IPS-NIHi11 (cell line): ENCODE measurements at places on chromosomes 11 and 22.

DNA sequence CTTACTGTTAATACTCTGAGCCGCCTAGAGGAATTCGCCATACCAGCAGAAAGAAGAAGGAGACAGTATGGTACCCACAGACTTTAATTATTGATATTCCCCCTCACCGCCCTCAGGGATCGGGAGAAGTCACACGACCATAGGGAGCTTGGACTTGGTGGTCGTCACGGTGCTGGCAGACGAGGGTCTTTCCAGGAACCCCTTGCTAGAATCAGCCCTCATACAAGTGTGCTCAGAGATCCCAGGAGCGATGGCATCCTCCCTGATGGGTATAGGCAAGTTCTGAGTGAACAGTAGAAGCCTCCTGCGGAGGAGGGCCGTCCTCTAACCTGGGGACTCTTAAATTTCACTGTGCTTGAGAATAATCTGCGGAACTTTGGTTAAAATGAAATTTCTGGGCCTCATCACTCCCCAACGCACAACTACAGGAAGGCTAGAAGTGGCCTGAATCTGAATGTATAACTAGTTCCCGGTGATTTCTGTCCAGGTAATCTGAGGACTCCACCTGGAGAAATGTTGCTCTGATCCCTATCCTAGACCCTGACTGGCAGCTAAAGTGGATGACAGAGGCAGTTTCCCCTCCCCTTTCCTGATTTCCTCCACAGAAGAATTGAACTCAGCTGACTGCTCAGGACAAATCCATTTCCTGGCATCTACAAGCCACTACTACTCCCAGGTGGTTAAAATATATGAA lies 4.5 kb downstream of the VSIG2 start:
- DNase-seq, result no peak

DNA sequence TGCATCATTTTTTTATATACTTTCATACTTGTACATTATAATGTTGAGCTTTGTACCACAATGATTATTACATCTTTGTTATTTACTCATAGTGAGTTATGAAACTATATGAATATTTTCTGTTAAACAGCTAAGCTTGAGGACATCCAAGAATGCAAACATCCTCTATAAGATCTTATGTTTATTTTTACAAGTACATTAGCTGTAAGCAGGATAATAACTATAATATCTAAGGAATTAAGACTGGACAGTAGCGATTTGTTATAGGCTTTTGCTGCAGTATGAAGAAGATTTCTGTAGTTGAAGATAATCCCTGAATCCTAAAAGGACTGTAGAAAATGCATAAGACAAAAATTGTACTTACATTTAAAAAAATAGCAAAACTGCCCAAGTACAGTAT lies 176.0 kb downstream of the METTL15 start:
- DNase-seq, result no peak

GRCh38 chr11:91966368-91966767 lies 258.2 kb upstream of the FAT3 start:
- DNase-seq, result no peak

GRCh38 chr11:37506531-37506930 lies 908.5 kb upstream of the RAG2 start:
- DNase-seq, result no peak

GRCh38 chr11:121414141-121414913 lies 37.8 kb upstream of the SORL1 start:
- no peak for DNase-seq

DNA sequence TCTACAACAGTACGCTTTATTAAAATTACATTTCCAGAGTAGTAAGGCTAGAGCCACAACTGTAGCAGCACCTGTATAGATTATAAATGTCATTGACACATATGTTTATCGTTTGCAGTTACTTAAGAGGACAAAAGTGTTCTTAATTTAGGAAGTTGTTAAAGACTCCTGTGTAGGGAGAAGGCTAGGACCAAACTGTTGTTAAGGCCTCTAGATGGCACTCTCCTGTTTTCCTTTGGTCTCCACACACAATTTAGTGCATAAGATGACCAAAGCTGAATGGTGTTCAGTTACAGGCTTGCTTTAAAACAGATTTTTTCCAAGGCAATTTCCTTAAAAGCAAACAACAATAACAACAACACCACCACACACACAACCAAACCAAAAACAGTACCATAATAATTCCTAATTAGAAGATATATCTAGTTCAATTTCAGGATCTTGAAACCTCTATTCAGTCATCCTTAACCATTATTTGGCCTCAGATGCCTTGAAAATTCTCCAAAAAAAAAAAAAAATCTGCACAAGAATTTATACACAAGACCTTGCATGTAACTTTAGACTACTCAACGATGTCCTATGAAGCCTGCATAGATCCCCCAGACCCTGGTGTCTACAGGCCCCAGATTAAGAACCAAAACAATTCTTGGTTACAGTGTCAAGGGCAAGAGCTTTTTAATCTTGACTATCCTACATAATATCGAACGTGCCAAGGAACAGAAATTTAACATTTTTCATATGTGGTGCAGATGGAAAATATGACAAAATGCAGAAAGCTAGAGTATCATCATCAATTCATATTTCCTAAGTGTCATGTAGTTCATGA lies 42.6 kb upstream of the APOA1 start:
- DNase-seq, result peak; percentile 65

- no peak for DNase-seq
These were observed 9.3 kb downstream of the CD82 start for GRCh38 chr11:44574610-44575287.

DNA sequence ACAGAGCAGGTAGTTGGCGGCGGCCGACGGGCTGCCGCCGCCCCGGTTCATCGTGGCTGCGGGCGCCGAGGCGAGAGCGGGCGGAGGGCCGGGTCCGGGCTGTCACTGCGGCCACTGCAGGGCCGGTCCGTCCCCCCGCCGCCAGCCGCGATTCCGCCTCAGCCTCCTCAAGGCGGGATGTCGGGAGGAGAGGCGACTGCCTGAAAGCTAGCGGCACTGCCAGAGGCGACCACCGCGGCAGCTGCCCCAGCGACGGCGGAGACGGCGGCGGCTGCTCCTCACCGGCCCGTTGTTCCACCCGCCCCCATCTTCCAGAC lies 234 bp downstream of the SESN3 start:
- DNase-seq, result no peak

GRCh38 chr11:117820071-117820470 lies 4.5 kb downstream of the FXYD2 start:
- DNase-seq, result no peak

DNA sequence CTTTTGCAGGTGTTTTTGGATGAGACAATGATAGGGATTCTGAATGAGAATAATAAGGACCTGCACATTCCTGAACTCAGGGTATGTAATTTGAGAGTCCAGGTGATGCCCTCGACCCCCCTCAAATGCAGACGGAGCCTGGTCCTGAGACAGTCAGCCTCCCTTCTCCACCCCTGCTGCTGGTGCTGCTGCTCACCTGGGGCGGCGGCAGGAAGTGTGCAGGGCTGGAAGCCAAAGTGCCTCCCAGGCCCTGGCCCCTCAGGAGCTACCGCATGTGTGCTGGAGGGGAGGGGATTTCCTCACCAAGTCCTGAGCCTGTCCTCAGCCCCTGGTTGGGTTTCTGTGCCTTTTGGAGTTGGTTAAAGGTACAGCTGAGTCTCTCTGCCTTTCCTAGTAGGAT lies 19.0 kb upstream of the GLB1L2 start:
- DNase-seq, result no peak

DNA sequence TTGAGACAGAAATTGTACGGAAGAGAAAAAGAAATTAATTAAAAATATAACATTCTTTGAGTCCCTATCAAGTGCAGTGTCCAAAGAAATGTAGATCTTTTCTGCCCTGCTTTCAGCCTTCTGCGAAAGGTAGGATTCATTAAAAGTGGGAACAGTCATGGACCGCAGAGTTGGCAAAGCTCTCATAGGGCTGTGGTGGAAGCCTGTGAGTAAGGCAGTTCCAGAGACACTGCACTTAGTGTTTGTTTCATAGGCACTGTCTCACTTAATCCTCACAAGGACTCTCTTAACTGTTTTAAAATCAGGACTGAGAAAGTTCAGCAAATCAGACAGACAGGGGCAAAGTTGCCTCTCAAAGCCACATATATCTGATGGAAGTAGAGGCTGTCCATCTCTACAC lies 5.5 kb downstream of the MRGPRX2 start:
- no peak for DNase-seq

DNA sequence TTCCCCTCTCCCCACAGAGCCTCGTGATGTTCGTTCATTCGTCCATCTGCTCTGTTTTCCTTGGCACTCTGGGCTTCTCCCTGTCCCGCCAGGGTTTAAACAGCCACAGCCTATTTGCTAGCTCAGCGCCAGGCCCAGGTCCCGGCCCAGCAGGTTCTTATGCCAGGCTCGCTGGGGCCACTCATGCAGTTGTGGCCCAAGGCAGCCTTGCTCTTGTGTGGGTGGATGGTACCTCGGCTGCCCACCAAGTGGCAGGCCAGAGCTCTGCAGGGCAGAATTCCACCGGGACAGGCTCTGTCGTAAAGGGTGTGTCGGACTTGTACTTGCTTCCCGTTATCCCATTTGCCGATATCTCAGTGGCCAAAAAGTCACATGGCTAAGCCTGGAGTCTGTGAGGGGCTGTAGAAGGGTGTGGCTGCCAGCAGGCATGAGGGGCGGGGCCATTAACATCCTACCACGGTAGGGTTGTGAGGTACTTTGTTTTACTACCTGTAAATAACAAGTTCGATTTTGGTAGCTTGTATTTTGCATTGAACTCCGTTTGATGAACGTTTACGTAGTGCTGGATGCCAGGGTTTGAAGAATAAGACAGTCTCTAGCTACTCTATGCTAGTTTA lies 7.9 kb downstream of the FAM118A start:
- DNase-seq, result peak; percentile 52

- no peak for DNase-seq
These were observed 16.8 kb upstream of the MSANTD2 start for GRCh38 chr11:124817036-124817435.

- no peak for DNase-seq
These were observed 54.2 kb upstream of the CYP2D6 start for GRCh38 chr22:42184852-42185251.

GRCh38 chr11:46102843-46103242 lies 18.4 kb downstream of the PHF21A start:
- no peak for DNase-seq

GRCh38 chr22:39315389-39315788 lies 4.0 kb downstream of the RPL3 start:
- DNase-seq, result no peak

GRCh38 chr11:70159627-70160570 lies 43.2 kb upstream of the FADD start:
- no peak for DNase-seq

DNA sequence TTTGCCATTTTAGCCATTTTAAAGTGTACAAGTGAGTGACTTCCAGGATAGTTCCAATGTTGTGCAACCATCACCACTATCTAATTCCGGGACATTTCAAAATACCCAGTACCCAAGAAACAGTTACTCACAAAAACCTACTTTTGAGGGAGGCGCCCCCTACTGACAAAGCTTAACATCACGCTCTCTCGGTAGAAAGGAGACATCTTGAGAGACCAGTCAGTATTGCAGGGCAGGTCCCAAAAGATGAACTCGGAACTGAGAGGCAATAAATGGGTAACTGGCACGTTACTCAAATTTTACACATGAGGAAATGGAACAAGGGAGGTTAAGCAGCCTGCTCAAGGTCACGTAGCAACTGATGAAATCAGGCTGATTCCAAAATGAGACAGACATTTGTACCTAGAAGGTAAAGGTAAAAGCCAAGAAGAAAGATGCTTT lies 50.0 kb upstream of the POU2AF1 start:
- DNase-seq, result peak; percentile 43

GRCh38 chr11:126927623-126928022 lies 72.9 kb downstream of the KIRREL3 start:
- DNase-seq, result no peak

DNA sequence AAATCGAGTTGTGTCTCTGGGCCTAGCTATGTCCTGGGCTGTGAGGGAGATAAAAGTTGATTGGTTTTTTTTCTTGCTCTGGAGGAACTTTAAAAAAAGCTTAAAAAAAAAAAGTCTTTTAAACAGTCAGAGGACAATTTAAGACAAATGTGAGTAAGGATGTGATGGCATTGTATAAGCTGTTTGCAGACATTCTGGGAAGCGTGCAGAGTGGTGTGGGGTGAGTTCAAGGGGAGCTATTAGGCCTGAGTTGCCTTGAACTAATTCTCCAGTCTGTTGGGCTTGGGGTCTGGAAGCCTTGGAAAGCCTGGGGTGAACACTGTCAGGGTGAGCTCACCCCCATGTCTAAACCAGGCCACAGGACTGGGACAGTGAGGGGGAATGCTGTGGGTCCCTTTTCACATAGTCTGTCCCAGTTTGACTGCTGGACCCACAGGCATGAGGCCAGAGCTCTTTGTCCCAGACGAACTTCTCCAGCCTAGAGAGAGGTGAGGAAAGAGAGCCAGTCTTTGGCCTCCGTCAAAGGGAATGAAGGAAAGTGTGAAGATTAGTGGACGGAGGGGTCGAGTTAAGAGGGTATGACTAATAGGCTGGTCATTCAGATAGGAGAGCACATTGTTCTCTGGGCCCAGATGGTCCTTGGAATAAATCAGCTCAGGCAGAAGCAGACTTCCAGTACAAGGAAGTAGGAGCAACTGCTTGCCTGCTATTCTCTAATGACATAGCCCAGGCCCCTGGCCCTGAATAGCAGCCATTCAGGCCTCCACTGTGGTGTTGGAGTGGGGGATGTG lies 76.4 kb upstream of the NNMT start:
- DNase-seq, result no peak

DNA sequence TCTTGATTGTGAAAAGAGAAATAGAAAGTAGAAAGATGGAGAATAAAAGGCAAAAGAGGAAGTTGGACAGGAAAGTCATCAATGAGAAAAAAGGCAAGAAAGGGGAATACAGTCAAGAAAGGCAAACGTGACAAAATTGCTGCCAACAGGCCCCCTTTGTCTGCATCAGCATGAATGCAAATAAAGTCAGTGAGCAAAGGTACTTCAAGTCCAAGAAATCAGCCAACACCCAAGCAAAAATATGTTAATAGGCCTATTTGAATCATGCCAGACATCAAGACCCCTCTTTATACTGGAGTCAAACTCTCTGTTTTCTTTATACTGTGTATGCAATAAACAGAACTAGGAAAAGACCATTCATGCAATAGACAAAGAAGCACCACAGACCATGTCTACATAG lies 34.3 kb downstream of the GUCY1A2 start:
- no peak for DNase-seq

GRCh38 chr11:70647188-70648166 lies 249.1 kb downstream of the CTTN start:
- DNase-seq, result peak; percentile 68

DNA sequence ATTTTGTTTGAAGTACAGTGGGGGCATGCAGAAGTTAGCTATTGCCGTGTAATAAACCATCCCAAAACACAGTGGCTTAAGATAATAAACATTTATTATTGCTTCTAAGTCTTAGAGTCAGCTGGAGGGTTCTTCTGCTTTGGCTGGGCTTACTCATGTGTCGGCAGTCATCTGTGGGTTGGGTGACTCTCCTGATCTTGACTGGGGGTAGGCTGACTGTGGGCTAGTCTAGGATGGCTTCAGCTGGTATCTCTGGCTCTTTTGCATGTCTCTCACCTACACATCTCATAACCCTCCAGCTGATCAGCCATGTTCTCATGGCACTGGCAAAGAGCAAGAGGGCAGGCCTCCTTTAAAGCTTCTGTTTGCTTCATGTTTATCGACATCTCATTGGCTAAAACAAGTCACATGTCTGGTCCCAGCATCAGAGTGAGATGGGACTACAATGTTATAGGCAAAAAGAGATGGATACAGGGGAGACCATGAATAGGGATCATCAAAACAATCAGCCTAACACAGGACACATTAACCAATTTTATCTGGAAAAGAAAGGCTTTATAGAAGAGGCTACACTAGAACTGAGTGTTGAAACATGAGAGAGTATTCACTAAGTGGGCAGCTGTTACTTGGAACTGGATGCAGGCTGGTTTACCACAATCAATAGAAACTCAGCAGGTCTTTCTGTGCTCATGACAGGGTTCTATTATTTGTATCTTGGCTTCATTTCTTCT lies 5.1 kb downstream of the LRRC51 start:
- peak; percentile 28 for DNase-seq
